ENCODE measurements at places on chromosomes 11 and 22.

DNA sequence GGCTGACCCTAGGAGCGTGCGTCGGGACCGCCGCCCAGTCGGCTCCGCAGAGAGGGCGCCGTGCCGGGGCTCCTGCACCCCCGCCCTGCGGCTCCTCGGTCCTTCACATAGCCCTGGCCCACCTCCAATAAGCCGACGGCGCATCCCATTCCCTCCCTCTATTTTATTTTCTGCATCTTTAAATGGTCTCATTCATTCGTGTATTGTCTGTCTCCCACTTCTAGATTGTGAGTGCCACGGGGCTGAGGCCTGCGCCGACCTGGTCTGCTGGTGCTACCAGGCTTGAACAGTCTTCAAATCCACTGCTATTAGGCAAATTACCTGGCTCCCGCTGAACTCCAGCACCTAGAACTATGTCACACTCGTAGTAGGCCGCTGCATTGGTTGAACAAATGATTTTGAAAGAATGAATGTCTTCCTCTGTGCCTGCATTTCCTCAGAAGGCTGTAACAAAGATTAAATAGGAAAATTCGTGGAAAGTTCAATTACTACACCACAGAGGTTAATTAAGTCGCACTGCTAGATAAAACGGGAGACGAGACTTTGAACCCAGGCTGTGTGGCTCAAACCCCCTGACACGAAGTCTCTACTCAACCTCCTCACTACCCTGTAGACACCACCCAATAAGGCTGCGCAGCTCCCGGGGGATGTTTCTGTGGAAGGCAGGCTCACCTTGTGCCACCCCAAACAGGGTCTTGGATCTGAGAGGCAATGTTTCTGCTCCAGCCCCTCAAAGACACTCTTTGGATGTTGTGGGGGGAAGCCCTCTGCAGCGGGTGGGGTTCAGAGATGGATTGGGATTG is 1.2 kb upstream of the PPP1R14B start:
- DNase-seq = no peak

- no peak for DNase-seq
Measured at GRCh38 chr22:47460176-47460575, 697.7 kb downstream of the TBC1D22A start.

DNA sequence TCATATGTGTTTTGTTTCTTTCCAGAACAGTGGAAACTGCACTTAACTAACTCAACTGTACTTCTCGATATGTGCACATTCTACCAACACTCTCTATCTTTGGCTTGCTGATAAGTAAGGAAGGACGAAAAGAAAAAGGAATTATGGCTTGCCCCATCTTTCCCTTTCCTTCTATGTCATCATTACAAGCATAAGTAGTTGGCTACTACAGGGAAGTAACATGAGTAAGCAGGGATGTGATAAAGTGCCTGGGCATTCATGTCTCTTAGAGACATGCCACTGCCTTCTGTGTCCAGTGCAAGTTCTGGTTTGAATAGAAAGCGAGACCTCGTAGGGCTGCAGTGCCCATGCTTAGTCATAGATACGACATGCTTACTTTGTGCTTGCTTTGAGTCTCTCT is 342.5 kb downstream of the ETS1 start:
- DNase-seq = no peak

- no peak for DNase-seq
Measured at GRCh38 chr11:44752713-44753112, 26.0 kb downstream of the TSPAN18 start.

GRCh38 chr11:128726458-128727139 is 32.7 kb downstream of the FLI1 start:
- no peak for DNase-seq

DNA sequence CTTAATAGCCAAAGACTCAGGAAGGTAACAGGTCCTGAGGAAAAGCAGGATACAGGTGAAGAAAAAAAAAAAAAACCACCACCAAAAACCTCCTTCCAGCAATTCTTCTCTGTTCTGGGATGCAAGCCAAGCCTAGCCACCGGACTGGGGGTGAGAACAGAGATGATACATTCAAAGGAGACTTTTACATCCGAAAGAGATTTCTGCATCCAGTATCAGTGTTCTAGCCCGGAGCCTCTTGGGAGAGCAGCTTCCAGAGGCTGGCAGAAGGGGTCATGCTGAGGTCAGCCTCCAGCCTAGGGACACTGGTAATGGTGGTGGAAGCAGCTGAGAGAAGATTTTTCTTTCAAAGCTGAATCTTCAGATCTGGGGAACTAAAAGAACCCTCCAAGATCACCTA is 76.2 kb downstream of the KCNC1 start:
- DNase-seq = no peak

DNA sequence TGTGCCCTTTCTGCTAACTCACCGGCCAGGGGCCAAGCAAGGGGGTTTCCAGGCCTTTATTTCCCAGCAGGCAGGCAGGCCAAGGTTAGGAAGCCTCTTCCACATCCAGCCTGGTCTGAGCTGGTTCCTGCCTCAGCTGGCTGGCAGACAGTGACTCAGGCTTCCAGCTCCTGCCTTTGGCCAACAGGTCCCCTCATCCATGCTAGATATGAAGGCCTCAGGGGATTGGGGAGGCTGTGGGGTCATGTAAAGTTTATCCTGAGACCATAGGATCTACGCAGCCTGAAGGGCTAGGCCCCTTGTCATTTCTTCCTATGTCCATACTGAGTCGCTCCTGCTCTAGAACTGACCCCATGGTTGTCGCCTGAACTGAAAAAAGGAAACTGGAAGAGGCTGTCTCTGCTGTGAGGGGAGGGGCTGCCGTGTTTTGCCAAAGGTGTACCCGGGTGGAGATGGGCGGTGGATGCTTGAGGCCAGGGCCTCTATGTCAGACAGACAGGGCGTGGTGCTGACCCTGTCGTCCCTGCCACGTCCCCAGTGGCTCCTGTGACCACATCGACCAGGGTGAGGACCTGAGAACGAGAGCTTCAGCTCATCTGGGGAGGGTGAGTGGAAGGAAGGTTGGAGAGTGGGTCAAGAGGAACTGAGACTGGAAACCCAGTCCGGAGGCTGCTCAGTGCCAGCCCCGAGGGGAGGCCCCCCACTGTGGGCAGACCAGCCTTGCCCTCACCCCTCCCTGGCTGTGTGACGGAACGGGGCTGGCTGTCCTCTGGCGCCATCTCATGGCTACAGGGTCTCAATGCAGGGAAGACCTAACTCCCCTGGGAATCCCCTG is 17.0 kb downstream of the P2RY6 start:
- no peak for DNase-seq

DNA sequence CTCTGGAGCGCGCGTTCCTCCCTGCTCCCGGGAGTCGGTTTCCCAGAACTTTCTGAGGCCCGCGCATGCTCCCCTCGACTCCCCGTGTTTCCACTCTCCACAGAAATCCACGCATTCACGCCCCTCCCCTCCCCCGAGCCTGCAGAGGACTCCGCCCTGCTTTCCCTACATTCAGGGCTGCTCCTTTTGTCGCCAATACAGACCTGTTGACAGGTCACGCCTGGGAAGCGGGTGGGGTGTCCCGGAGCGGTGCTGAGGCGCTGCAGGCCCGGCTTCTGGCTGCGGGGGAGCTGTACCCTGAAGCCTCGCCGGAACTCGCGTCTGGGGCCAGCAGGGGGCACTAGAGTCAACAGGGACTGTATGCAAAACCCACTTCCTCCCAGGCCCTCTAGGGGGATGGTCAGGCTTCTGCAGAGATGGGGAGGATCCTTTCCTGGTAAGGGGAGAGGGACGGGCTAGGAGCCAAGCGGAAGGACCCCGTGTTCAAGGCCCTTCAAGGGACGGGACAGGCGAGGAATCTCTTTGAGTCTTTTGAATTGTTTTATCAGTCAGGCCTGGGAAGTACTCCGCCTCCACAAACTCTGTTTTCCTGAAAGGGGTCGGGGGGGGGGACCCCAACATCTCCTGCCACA is at the start of gene PRAME:
TSS of gene PRAME (minus strand) at position 294 of the 632 bp plus-strand sequence. CDS start 2,433 bp downstream, outside the sequence.
- no peak for DNase-seq

DNA sequence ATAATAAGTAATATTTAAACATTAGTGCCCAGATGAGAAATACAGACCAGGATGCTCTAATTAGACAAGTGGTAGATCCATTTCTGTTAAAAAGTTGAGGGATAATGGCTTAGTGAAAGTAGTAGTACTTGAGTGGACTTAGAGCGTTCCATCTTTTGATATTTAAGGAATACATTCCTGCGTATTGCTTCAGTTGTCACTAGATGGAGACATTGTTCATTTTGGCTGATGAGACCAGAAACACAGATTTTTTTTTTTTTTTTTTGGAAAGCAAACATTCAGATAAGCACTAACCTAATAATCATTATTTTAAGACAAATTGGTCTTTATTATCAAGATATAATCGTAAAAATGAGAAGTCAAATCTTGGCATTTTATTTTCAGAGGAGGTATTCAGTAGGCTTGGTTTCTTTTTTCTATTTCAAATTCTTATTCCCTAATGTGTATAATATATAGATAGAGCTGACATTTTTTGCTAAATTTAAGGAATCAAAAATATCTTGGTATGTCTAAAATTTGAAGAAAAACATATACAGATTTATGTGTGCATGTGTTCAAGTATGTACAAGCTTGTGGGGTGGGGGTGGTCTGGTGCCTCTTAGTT is 92.9 kb downstream of the DYNC2H1 start:
- DNase-seq = no peak

GRCh38 chr11:70398834-70399680 is 728 bp downstream of the CTTN start:
- no peak for DNase-seq

- no peak for DNase-seq
Measured at GRCh38 chr11:32658639-32659406, 75.2 kb downstream of the EIF3M start.

DNA sequence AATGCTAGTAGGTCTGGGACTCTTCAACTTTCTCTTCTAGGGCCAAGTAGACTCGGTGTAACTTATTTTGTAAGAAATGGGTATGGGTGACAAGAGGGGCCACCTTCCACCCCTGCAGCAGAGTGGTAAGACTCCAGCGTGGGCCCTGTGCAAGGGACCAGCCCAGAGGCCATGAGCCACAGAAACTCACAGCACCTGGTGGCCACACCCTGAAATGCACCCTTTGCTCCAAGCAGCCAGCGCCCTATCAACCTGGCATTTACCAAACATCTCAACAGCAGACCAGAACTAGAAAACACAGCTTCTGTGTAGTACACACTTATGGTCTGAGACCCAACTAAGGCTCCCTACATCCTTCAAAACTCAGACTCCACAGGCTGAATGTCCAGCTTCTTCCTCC is 5.7 kb downstream of the CDCA5 start:
- DNase-seq = no peak

- no peak for DNase-seq
Measured at GRCh38 chr11:63767565-63768236, 874 bp downstream of the ZFTA start.

DNA sequence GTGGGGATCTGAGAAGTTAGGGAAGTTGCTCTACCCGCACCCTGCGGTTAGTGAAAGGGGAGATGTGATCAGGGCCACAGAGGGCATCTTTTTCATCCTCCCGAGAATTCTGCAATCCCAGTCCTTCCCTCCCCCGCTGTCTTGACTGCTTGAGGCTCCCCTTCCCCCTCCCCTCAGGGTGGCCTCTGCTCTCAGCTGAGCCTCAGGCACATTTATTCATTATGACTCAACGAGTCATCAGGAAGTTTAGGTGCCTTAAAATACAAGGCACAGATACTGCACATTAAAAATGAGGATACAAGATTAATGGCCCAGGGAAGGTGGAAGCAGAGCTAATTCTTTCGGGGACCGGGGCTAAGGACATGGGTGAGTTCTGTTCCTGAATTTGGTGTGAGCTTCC is 104.0 kb downstream of the CACNA1I start:
- no peak for DNase-seq

- DNase-seq = no peak
Measured at GRCh38 chr11:27192184-27192583, 151.6 kb downstream of the BBOX1 start.

- peak; percentile 72 for DNase-seq
Measured at GRCh38 chr22:23059284-23059948, 10.9 kb upstream of the GNAZ start.

GRCh38 chr11:117160826-117161225 is 16.7 kb downstream of the PAFAH1B2 start:
- DNase-seq = no peak

DNA sequence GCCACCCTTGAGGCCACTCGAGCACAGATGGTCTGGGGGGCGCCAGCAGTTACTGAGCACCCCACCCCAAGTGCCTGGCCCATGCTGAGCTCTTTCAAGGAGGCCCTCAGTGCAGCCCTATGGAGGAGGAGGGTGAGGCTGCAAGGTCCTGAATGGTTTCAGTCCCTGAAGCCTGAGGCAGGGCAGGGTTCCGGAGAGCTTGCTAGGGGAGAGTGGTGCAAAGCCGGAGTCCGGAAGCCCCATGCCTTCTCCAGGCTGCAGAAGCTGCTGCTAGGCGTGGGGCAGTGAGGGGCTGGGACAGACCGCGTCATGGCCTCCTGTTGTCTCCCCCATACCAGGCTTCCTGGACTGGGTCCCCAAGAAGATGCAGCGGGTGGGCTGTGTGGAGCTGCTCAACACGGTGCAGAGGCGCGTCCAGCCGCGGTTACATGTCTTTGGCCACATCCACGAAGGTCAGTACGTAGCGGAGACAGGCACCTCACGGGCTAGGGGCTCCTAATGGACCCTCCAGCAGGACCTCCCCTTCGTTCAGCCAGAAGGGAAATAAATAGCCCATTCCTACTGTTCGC is 90.6 kb downstream of the MPPED1 start:
- DNase-seq = no peak

- DNase-seq = no peak
Measured at GRCh38 chr11:83538286-83538685, 252.1 kb upstream of the CCDC90B start.

DNA sequence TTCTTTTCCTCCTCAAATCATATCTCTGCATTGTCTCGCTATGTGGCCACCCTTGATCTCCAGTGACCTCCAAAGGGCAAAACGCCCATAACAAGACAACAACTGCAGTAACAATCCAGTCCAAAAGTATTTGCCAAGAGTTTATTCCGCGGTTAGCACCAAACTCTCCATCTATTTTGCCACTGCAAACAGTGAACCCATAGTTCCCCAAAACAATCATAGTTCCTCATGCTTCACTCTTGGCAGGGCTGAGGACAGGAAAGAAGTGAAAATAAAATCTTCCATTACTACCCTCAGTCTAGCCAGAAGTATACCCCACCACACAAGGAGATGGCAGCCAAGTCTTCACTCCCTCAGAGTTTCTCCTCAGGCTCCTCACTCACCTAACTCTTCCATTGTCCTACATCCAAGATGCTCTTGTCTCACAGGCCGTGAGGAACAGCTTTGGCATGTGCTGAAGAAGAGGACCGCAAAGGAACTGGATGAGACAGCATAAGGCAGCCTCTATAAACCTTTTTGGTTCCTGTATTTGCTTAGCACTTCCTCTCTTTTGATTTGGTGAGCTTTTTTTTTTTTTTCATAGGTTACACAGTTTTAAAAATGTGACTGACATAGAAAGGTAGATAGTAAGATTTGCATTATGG is at the start of gene LPXN:
TSS of gene LPXN (minus strand) at position 480 of the 644 bp plus-strand sequence. CDS start at position 396, 84 bp downstream.
- no peak for DNase-seq

DNA sequence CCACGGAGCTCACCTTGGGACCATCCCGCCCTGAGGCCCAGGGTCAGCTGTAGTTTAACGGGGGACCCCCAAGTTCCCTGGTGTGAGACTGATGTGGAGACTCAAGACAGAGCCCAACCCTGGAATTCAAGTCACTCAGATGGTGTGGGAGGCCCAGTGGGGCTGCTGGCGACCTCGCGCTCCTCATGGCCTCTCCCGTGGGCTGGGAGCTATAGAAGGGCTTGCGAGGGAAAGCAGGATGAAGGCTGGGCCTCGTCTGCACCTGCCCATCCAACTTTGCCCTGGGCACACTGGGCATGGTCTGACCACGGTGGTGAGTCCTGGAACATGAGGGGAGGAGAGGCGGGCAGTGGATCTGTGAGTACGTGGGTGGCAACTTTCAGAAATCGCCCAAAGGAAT is 13.6 kb upstream of the TTLL12 start:
- no peak for DNase-seq

- DNase-seq = no peak
Measured at GRCh38 chr11:118065384-118065783, 11.5 kb upstream of the TMPRSS4 start.

GRCh38 chr11:57798905-57799559 is 37.4 kb downstream of the CTNND1 start:
- no peak for DNase-seq

Measured in mesenteric fat pad (tissue), 1 donor.